ENCODE measurements at places on chromosomes 5 and 9.
A peak's percentile ranks its signal among the peaks of the same experiment; 100 is the strongest.

GRCh38 chr9:17936365-17936764 is 357.5 kb downstream of the SH3GL2 start:
- no peak for DNase-seq

DNA sequence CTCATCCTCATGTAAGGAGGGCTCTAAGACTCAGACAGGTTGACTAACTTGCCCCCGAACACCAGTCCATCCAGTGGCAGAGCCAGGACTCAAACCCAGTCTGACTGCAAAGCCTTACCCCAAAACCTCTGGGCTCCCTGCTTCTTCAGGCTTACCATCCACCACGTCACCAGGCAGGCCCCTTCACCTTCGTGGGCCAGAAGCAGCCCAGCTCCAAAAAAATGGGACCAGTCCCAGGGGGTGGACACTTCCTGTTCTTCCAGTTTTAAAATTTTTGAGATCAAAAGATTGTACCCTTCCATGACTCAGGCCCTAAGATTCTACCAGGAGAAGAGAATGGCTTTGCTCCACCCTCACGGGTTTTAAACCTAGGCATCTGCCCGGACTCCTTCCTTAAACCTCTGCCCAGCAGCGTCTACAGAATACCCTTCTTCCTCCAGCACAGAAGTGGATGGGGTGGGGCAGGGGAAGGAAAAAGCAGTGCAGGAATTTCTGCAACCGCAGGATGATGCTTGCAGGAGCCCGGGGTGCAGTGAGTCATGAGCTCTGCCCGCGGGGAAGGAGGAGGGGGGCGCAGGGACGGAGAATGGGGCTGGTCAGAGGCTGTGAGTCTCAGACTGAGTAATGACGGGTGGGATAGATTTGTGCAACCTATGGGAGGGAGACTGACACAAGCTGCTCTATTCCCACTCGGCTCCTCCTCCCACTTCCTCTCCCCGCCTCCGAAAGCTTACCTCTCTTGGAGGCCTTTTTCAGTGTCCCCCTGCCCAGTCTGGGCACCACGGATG is 50.4 kb upstream of the STXBP1 start:
- DNase-seq, result peak; percentile 65

DNA sequence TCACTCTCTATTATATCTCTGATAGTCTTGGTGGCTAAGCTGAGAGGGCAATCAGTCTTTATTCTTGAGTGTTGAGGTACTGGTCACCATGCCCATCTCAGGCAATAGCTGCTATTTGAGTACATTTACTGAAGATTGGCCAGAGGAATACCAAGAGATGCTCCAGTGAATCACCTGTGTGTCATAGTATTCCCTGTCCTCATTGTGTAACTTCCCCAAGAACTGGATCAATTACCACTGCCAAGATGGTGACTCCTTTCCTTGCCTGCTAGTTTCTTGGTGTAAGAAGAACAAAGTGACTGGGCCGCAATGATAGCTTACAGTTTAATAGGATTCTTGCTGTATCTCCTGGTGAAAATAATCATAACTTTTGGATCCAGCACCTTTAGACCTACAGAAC is 418.7 kb upstream of the KIF2A start:
- DNase-seq, result no peak

DNA sequence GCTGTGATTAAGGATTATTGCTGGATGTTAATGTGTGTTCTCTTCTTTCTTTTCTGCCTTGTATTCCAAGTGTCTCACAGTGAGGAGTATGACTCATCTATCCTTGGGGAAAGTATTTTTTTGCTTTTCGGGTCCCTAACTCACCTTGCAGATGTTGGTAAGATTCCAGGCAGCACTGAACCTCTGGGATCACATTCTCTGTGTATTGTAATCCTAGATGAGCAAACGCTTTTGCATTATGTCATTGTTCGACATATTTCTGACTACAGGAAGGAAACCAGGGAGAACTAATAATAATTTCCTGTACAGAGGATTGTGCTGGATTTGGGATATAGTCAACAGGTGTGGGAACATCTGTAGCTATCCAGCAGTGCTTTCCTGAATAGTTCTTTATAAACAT is 246.1 kb upstream of the TUT7 start:
- no peak for DNase-seq

DNA sequence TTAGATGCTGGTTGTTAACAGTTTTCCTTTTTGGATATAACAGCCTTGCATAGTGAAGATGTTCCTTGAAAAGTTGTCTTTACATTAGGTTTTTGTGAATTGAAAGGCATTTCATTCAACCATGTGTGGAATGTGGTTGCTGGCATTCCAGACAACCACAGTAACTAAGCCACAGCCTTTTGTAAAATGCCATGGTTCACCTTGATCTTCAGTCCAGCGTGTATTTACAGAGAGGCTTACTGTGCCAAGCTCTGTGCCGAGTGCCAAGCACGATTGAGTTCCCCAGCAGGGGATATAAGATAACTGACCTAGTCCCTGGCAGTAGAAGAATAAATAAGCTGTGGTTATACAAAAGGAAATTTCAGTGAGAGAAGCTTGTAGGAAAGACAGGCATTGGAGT is 4.9 kb downstream of the EXOSC2 start:
- no peak for DNase-seq

DNA sequence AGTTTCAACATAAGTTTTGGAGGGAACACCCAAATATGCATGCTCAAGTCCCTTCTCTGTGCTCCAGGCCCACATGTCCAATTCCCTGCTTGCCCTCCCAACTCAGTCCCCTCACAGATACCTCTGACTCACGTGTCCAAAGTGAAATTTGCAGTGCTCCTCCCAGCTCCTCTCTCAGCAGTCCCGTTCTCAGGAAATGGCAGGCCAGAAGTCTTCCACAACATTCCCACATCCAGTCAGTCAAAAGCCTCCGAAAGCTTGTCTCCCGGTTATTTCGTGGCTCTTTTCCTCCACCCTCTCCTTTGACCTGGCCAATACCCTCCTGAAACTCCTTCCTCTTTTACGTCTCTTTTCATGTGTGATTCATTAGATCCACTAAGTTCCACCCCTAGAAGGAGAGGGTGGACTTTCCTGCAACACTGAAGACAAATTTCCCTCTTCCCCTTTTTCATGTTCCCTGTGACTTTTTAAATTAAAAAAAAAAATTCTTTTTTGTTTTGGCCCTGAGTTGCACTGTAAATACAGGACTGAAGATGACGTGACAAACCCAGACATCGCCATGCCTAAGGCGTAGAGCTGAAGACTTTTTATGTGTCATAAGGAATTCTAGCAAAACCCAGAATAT is 12.8 kb upstream of the MGAT1 start:
- no peak for DNase-seq

GRCh38 chr5:32098890-32099310 is 75.2 kb downstream of the GOLPH3 start:
- no peak for DNase-seq

- DNase-seq, result no peak
These were observed 2.1 kb downstream of the PCDHA5 start for GRCh38 chr5:140823475-140823874.

DNA sequence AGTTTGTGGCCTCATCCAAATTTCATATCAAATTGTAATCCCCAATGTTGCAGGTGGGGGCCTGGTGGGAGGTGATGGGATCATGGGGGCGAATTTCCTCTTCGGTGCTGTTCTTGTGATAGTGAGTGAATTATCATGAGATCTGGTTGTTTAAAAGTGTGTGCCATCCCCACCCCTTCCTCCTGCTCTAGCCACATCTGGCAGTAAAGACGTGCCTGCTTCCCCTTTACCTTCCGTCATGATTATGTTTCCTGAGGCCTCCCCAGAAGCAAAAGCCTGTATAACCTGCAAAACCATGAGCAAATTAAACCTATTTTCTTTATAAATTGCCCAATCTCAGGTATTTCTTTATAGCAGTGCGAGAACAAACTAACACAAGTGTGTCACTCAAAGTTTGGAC is 71.0 kb upstream of the MOCS2 start:
- DNase-seq, result no peak

DNA sequence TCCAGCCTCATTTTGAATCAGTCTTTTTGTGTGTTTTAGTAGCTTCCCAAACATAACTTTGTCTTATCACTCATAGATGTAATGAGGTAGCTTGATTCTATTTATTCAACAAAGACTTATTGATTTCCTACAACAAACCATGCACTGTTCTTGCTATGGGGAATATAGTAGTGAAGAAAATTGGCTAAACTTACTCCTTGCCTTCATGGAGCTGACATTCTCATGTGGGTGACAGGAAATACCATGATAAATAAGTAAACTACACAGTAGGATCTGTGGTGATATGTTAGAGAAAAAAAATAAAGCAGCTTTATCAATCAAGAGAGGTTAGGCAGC is 255.7 kb upstream of the TNC start:
- no peak for DNase-seq

DNA sequence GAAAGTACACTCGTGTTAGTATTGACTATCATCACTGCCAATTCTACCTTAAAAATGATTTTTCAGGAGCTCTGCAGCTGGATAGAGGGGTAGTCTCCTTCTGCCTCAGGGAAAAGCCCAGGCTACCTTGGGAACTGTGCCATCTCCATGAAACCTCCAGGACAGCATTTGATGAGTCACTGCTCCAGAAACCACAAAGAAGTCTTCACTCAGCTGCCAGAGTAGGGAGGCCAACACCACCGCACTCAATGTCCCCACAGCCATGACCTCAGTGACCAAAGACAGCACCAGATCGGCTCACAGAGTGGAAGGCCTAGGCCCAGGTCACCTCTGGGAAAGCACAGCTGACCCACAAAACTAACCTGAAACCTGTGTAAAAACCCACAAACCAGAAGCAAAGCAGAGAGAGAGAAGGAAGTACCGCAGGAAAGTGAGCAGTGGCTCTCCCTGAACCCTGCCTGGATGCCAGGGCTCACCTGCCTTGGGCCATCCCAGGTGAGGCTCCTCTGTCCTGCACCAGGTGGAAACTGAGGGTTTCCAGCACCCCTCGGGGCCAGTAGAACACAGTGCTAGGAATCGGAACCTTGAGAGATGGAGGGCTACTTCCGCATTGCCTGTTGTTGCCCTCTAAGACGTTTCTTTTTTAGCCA is 30.0 kb downstream of the S1PR3 start:
- no peak for DNase-seq

DNA sequence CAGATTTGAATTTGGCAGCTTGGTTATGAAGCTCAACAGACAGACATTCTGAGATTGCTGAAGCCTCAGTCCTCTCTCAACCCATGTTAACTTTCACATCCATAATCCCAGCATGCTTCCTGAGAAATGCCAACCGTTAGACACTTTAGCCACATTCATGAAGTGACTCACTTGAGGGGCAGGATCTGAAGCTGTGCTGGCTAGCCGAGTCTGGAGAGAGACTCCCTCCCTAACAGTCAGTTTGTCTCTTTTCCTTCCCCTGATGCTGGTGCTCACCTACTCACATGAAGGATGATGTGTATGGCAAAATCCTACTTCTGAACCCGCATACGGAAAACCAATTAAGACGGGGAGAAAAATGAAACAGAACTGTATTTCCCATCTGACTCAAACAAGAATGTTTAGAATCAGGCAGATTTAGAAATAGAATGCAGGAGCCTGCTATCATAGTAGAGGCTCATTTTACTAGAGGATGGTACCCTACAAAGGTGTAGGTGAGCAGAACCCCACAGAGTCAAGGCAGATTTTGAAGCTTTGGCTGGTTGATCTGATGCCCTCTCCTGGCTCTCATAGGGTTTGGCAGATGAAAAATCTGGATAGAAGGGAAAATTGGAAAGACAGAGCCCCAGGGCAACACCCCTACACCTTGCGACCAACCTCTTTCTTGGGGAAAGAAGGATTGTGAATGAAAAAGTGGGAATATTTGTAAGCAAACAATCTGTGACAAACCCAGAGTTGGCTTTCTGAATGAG is 150.9 kb upstream of the LHFPL2 start:
- DNase-seq, result no peak

DNA sequence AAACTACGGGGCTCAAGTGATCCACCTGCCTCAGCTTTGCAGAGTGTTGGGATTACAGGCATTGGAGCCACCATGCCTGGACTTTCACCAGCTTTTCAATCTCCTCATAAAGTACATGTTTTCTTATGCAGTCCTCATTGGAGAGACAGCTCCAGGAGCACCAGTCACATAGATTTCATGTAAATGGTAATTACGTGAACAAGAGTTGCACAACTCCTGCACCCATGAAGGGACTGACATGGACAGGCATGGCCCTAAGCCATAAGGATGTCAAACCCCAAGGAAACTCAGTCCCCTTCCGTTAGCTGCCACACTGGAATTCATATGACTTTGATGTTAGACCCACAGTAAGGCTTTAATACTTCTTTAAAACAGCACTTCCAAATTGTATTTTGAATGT is 7.6 kb upstream of the ADGRV1 start:
- DNase-seq, result no peak

GRCh38 chr5:150119421-150120061 is 33.2 kb upstream of the CSF1R start:
- no peak for DNase-seq

- no peak for DNase-seq
These were observed 18.4 kb upstream of the NME5 start for GRCh38 chr5:138157626-138158025.

GRCh38 chr9:86637515-86637914 is 283.3 kb upstream of the TUT7 start:
- DNase-seq, result no peak

DNA sequence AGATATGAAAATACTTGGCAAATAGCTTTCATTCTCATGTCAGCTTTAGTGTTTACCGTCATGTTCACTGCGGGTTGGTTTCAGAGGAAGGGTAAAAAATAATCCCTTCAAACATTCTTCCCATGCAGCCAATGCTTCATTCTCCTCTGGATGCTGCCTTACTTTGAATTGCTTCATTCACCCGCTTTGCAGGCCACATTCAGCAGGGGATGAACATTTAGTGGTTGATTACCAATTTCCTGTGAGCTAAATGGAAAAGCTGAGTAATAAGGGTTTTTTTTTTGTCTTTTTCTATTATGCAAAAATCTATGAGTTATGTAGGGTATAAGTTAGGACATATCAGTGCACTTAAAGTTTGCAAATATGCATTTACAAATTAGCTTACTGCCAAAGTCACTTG is 96.3 kb upstream of the MEF2C start:
- DNase-seq, result no peak

GRCh38 chr5:172007175-172008110 is 1.0 kb upstream of the FBXW11 start:
- DNase-seq, result no peak

- DNase-seq, result no peak
These were observed 50.8 kb downstream of the ROR2 start for GRCh38 chr9:91899219-91899563.

DNA sequence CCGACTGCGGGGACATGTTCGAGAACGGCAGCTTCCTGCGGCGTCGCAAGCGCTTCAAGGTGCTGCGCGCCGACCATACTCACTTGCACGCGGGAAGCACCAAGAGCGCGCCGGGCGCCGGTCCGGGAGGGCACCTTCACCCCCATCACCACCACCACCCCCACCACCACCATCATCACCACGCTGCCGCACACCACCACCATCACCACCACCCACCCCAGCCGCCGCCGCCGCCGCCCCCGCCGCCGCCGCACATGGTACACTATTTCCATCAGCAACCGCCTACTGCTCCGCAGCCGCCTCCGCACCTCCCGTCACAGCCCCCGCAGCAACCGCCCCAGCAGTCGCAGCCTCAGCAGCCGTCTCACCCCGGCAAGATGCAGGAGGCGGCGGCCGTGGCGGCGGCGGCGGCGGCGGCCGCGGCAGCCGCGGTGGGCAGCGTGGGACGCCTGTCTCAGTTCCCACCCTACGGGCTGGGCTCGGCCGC is 514 bp downstream of the FOXB2 start:
- no peak for DNase-seq

All from GOT3 (cell line).